ENCODE measurements at places on chromosomes 12 and 14. TPM values are rescaled to one million over a fixed set of nuclear protein-coding genes. Genes with fewer than 3 reads are reported as not detected.

PLBD1 gene
- total RNA-seq: not detected

DYRK2 gene
- 9.9 TPM for total RNA-seq

TAS2R20 gene
- total RNA-seq: not detected

GRCh38 chr12:70467476-70467875 is 101.4 kb downstream of the KCNMB4 start:
- no peak overlapping the region for H3K4me3 ChIP-seq
- H3K4me1 ChIP-seq: no peaks in the 10 kb centered on the region

- H3K4me1 ChIP-seq: peaks cover 5% of the 10 kb centered on the region
- H3K27me3 ChIP-seq: no peaks in the 10 kb centered on the region
- H3K4me3 ChIP-seq: no peak overlapping the region
- no peak for DNase-seq
- no peaks in the 10 kb centered on the region for H3K36me3 ChIP-seq
These were observed 161.9 kb upstream of the RASSF8 start for GRCh38 chr12:25796523-25797000.

All from SJSA1 (cell line).